ENCODE measurements at places on chromosomes 11 and 22. TPM values are rescaled to one million over a fixed set of nuclear protein-coding genes. Genes with fewer than 3 reads are reported as not detected.
A peak's percentile ranks its signal among the peaks of the same experiment; 100 is the strongest.

OR56A1 gene
- not detected for total RNA-seq

DNA sequence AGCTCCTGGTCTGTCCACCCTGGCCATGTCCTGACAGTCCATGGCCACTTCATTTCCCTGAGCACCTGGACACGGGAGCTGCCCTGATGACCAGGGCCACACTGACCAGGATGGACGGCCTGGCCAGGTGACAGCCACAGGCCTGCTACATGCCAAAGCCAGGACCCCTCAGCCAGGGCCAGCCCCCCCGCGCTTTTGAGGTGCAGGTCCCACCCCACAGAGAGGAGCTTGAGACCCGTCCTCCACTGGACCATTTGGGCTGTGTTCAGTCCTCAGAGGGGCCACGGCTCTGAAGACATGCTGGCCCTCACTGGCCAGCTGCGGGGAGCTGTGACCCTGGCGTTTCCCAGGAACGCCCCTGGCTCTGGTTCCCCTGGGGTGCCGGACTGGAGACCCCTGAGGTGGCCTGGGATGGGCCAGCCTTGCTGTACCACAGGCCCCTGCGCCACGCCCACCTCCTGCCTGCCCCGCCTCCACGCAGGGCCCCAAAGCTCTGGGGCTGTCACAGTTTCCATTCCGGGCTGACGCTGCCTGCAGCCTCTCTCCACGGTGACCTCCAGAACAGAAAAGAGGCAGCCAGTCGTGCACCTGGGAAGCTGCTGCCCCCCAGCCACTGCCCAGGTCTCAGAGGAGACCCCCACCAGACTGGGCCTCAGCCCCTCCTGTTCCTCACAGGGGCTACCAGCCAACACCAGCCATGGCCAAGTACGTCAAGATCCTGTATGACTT is 18.2 kb downstream of the EPS8L2 start:
- H3K4me1 ChIP-seq: peaks cover 26% of the 10 kb centered on the region
- H3K27ac ChIP-seq: no peak overlapping the region
- no peak overlapping the region for H3K4me3 ChIP-seq
- H3K36me3 ChIP-seq: no peaks in the 10 kb centered on the region
- DNase-seq: no peak
- peaks cover 34% of the 10 kb centered on the region for H3K27me3 ChIP-seq

- H3K4me1 ChIP-seq: no peaks in the 10 kb centered on the region
- DNase-seq: peak; percentile 35
- H3K4me3 ChIP-seq: no peak overlapping the region
- H3K27ac ChIP-seq: no peak overlapping the region
- no peaks in the 10 kb centered on the region for H3K27me3 ChIP-seq
Observed at GRCh38 chr11:118132385-118133151, 20.1 kb downstream of the SCN4B start.

DNA sequence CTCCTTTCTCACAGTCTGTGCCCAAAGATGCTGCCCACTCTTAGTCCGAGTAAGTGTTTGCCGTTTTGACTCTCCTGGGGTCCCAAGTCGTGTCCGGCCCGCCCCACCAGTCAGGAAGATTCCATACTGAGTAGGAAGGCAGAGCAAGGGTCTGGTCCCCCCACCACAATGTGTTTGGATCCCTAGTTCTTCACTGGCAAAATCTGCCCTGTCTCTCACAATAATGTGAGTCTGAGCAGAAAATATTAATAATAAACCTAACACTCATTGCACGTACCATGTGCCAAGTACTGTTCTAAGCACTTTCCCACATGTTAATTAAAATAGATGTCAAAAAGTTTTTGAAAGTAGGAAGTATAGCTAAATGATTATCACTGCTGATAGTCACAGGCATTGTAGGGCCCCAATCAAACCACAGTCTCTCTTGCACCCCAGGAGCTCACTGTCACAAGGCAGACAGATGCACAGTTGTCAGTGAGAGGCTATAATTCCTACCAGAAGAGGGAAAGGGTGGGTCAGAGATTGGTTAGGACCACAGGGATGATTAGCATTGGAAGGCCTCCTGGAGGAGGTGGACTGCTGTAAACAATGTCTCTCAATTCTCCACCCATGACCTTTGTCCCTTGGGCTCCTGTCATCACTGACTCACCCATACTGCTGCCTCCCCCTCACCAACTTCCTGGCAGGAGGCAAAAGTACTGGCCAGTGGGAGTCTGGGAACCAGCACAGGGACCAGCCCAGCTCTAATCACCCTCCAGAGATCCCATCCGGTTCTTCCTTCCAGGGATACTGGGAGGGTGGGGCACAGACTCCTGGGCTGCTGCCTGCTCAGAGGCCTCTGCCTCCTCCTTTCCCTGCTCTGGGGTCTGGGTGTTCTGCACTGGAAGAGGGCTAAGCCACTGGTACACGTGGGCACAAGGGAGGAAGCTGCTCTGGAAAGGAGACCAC is 1.0 kb upstream of the POLD4 start:
- DNase-seq: no peak
- no peaks in the 10 kb centered on the region for H3K36me3 ChIP-seq
- H3K27me3 ChIP-seq: no peaks in the 10 kb centered on the region
- H3K27ac ChIP-seq: peak overlapping the region; percentile 99
- peaks cover 62% of the 10 kb centered on the region for H3K4me1 ChIP-seq

DNA sequence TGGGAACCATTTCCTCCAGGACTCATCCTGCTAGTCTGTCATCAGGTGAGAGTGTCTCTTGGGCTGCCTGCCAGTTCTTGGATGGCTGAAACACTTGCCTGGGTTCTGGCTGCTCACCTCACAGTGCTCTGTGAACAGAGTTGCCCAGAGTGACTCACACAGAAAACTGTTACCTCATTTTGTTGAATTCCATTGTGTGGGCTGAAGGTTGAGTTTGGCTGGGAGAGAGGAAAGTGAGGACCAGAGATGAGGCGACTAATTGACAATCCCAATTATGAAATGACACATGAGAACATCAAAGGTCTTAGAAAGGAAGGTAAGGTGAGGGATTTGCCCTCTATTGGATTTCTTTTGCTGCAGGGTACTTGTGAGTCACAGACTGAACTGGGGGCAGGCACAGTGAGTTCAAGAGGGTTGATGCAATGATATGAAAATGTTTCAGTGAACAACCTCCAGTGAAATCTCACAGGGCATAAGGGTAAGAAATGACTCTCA is 20.2 kb upstream of the CALCB start:
- no peak overlapping the region for H3K27ac ChIP-seq
- H3K4me3 ChIP-seq: no peak overlapping the region
- H3K36me3 ChIP-seq: no peaks in the 10 kb centered on the region
- H3K4me1 ChIP-seq: no peaks in the 10 kb centered on the region

LRRN4CL gene
- 2.0 TPM for total RNA-seq

PNPLA2 gene
- 143 TPM for total RNA-seq

DERL3 gene
- total RNA-seq: 3.8 TPM

DNA sequence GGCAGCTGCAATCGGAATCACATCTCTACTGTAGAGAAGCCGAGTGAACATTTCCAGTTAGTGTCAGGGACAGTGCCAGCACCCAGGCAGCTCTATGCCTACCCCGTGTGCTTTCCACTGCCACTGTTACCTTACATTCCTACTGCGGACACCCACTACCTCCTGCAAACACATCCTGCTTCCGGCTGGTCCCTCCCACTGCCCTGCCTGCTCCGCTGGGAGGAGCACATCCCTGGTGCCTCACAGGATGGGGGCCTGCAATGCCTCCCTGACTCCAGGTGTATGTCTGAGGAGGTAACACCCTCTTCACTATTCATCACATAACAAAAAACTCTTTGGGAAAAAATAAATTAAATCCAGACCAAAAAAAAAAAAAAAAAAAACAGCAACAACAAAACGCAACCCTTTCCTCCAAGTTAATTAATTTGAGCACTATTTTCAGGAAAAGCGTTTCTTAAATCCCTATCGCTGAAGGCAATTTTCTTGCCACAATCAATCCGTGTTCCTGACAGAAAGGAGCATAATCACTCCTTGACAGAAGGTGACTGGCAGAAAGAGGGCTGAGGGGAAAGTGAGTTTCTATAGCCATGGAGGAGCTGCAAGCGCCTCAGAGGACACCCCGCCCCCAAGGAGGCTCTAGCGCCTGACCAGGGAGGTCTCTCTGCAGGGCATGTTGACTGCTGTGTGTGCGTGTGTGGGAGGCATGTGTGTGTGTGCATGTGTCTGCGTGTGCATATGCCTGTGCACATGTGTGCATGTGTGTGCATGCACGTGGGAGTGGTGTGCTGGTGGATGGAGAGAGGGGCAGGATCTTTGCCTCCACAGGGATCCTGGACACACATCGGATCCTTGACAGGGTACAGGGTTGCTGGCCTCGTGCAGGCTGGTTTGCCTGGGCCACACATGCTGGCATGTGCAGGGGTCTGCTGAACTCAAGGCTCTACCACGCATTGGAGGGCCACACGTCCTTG is 134.8 kb upstream of the NTM start:
- no peaks in the 10 kb centered on the region for H3K4me1 ChIP-seq
- H3K27ac ChIP-seq: no peak overlapping the region
- DNase-seq: no peak
- peaks cover 5% of the 10 kb centered on the region for H3K27me3 ChIP-seq
- H3K4me3 ChIP-seq: no peak overlapping the region

DNA sequence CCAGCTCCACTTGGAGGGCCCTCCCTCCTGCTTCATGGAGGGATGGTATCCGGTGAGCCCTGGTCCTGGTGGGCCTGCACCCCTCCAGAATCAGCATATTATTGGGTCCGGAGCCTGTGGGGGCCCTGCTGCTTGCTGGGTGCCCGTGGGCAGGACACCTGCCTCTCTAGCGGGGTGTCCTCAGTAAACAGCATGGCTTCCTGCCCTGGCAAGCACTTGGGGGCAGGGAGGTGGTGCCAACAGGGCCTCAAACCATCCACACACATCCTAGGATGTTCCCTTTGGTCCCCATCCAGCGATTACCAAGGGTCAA is 108.3 kb downstream of the CTTN start:
- H3K36me3 ChIP-seq: no peaks in the 10 kb centered on the region
- DNase-seq: no peak
- H3K27me3 ChIP-seq: no peaks in the 10 kb centered on the region
- H3K4me3 ChIP-seq: no peak overlapping the region
- no peaks in the 10 kb centered on the region for H3K4me1 ChIP-seq

GRCh38 chr11:112277941-112278340 is 17.3 kb upstream of the PLET1 start:
- no peak overlapping the region for H3K4me3 ChIP-seq
- no peak for DNase-seq
- no peaks in the 10 kb centered on the region for H3K4me1 ChIP-seq
- H3K36me3 ChIP-seq: no peaks in the 10 kb centered on the region
- no peaks in the 10 kb centered on the region for H3K27me3 ChIP-seq

DNA sequence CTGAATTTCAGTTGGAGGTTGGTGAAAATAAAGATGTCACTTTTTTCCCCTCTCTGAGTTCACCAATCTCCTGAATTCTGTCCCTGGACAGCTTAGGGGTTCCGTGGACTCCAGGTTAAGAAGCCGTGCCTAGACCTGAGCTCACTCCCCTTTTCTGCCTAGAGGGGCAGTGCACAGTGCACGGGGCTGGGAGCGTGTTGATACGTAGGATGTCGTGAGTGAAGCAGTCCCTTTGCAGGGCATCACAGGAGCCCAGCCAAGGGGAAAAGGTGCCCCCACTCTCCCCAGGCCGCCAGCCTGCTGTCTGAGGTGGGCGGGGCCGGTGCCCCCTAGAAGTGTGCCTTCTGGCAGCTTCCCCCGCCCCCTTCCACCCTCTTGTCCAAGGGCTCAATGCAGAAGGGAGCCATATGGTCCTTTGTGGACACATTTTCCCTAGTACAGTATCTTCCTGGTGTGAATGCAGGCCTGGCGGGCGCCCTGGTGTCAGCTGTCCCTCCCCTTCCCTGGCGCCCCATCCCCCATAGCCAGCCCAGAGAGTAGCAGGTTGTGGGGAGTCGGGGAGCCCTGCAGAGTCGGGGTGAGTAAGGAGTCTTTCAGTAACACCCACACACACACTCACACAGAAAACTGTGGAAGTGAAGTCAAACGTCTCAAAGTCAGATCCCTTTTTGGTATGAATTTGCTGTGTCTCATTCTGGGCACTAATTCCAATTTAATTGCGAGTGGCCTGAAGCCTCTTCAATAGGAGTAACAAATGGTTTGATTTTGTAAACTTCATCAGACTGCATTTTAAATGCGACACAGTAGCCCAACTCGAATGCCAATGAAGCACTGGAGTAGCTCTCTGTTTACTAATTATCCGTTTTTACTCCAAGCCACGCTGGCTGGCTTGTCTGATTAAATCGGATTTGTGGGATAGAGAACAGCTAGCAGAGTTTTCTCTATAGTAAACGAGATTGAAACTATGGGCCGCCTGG is 67.5 kb upstream of the NNMT start:
- H3K27ac ChIP-seq: no peak overlapping the region
- H3K4me1 ChIP-seq: peaks cover 16% of the 10 kb centered on the region
- H3K27me3 ChIP-seq: no peaks in the 10 kb centered on the region
- DNase-seq: no peak

SRPRA gene
- 120 TPM for total RNA-seq

C11orf54 gene
- 48.3 TPM for total RNA-seq

DNA sequence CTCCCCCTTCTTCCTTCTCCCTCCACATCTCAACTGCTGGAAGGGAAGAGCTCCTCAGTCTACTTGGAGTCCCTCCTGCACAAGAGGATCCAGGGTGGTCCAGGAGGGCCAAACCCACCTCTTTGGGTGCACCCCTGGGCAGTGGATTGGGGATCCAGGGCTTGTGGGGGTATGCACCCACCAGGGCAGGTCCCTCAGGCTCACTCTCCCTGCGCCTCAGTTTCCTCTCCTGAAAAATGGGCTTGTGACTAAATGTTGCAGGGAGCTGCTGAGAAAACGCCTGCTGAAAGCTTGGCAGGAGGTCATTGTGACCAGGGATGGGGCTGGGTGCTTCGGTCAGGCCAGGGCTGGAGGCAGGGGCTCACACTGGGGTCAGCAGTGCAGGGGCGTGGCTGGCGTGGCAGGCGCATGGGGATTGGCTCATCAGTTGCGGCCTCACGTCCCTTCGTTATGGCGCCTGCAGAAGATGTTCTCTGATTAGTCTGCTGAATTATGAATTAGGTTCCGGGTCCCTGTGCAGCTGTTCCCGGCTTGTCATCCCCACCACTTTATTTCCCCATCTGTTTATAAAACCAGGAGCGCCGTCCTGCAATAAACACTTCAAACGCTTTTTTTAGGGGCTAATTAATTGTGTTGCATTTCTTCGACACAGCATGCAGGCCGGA is 25.7 kb upstream of the CCDC188 start:
- no peak for DNase-seq
- H3K27me3 ChIP-seq: no peaks in the 10 kb centered on the region
- no peaks in the 10 kb centered on the region for H3K4me1 ChIP-seq
- no peak overlapping the region for H3K4me3 ChIP-seq
- no peaks in the 10 kb centered on the region for H3K36me3 ChIP-seq
- H3K27ac ChIP-seq: no peak overlapping the region

- H3K4me1 ChIP-seq: no peaks in the 10 kb centered on the region
- no peak for DNase-seq
- no peaks in the 10 kb centered on the region for H3K27me3 ChIP-seq
- H3K36me3 ChIP-seq: no peaks in the 10 kb centered on the region
- no peak overlapping the region for H3K27ac ChIP-seq
Observed at GRCh38 chr11:113593698-113594308, 112.3 kb downstream of the TMPRSS5 start.

GRCh38 chr22:35804421-35804820 is 86.7 kb downstream of the APOL5 start:
- DNase-seq: no peak
- H3K4me3 ChIP-seq: no peak overlapping the region
- peaks cover 16% of the 10 kb centered on the region for H3K36me3 ChIP-seq
- H3K27me3 ChIP-seq: no peaks in the 10 kb centered on the region
- no peak overlapping the region for H3K27ac ChIP-seq

GRCh38 chr11:72758304-72758689 is 6.1 kb upstream of the ARAP1 start:
- peaks cover 8% of the 10 kb centered on the region for H3K36me3 ChIP-seq
- no peaks in the 10 kb centered on the region for H3K27me3 ChIP-seq
- no peak for DNase-seq
- no peak overlapping the region for H3K4me3 ChIP-seq
- peaks cover 5% of the 10 kb centered on the region for H3K4me1 ChIP-seq
